ENCODE measurements at places on chromosomes 3 and 15.

DNA sequence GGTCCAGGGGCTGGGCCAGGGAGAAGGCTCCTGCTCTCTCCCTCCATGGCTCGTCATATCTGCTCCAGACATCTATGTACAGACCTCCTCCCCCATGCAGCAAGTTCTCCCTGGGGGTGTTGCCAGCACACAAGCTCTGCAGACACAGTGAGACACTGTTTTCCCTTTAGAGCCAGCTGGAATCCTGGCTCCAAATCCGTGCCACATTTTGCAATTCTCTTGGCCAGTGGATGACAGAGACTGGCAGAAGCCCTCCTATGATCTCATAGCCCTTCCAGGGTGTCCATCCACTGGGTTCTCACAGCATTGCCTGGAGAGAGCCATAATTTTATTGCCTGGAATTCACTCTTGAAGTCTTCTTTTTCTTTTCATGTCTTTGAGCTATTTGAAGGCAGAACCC is 203.9 kb downstream of the TLE3 start:
- DNase-seq = no peak

DNA sequence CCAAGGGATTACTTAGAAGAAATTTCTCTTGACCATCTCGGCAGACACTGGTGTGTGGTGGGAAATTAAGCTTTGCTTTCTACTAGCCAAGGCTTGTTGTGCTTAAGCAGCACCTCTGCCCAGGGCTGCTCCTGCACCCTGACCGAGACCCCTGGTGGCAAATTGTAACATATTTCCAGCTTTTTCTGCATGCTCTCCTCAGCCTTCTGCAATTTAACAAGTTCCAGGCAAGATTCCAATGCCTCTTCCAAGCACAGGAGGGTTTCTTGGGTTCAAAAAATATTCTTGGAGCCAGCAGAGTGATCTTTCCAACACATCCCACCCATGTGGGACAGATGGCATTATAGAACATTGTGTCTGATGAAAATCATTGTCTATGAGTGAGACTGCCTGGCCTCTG is 210.5 kb downstream of the CLSTN2 start:
- no peak for DNase-seq

DNA sequence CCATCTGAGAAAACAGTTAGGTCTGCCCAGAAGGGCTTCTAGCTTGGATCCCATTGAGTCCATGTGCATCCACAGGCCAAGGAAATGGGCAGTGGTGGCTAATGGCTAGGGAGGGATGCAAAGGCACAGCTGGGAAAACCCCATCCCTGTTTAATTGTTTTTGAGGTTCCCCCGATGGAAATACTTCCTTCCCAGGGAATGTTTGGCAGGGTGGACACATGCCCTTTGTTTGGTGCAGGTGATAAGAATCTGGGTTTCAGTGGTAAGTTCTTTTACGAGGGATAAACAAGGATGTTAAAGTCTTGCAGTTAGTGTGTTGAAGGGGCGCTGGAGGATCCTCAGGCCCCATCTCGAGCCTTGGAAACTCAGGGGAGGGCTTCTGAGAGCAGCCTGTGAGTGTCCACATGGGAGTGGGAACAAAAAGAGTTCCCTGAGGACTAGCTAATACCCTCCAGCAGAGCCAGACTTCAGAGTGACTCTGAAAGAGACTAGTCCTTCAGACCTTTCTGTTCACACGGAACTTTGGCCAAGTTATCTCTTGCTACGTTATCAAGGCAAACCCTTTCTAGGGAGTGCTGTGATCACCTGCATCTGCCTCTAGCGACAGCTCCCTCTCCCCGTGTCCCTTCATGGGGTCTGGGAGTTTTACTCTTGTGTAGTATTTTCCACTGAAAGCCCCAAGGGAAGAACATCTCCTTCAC is 17.4 kb downstream of the PTPRG start:
- no peak for DNase-seq

GRCh38 chr15:101024706-101025500 is 105.7 kb downstream of the LRRK1 start:
- no peak for DNase-seq

GRCh38 chr3:187976365-187976900 is 177.5 kb upstream of the LPP start:
- no peak for DNase-seq

GRCh38 chr3:119600732-119601131 is 3.0 kb downstream of the PLA1A start:
- DNase-seq = peak; percentile 20

DNA sequence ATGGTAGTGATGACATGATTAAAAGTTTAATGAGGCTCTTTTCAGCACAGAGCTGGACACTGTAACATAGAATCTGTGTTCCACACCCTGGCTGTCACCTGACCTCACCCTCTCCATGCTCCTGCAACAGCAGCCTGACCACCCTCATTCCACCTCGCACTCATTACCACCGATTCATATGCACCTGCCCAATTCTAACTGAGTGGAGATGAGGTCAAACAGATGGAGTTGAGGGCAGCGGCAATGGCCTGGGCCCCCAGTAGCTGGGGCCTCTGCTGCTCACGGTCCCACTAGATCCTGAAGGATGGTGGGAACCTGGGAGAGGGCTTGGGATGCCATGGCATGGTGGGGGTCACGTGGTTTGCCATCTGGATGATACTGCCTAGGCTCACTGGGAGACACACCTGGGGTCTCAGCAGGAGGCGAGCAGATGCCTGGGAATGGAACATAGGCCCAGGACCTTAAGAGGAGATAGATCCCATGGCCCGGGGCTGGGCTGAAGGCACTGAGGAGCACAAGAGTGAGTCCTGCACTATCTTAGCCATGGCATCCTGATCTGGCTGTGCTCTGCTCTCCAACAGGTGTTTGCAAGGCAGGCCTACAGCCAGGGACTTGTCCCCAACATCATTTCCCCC is 1.3 kb downstream of the SCN5A start:
- DNase-seq = no peak

GRCh38 chr3:42290966-42291714 is 25.2 kb upstream of the CCK start:
- DNase-seq = no peak

GRCh38 chr3:151931171-151931570 is 57.7 kb downstream of the SUCNR1 start:
- DNase-seq = no peak

DNA sequence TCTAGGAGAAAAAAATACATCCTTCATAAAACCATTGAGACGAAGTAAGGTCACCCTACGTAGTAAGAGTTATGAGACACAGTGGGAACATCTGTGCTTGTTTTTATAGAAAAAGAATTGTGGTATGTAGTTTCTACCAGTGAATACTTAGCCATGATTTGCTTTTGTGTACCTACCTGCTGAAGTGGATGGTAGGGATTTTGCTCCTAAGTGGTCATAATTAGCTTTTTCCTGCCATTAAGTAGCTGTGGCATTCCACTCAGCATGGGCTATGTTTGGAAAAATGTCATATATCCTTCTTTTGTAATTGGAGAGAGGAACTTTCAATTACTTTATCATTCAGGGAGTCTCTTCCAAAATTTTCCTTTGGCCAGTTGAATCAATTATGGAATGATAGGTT is 63.7 kb downstream of the CHD2 start:
- no peak for DNase-seq

GRCh38 chr3:12193485-12194165 is 34.9 kb upstream of the TIMP4 start:
- DNase-seq = peak; percentile 86

GRCh38 chr15:67050062-67050461 is 15.3 kb upstream of the SMAD3 start:
- no peak for DNase-seq

DNA sequence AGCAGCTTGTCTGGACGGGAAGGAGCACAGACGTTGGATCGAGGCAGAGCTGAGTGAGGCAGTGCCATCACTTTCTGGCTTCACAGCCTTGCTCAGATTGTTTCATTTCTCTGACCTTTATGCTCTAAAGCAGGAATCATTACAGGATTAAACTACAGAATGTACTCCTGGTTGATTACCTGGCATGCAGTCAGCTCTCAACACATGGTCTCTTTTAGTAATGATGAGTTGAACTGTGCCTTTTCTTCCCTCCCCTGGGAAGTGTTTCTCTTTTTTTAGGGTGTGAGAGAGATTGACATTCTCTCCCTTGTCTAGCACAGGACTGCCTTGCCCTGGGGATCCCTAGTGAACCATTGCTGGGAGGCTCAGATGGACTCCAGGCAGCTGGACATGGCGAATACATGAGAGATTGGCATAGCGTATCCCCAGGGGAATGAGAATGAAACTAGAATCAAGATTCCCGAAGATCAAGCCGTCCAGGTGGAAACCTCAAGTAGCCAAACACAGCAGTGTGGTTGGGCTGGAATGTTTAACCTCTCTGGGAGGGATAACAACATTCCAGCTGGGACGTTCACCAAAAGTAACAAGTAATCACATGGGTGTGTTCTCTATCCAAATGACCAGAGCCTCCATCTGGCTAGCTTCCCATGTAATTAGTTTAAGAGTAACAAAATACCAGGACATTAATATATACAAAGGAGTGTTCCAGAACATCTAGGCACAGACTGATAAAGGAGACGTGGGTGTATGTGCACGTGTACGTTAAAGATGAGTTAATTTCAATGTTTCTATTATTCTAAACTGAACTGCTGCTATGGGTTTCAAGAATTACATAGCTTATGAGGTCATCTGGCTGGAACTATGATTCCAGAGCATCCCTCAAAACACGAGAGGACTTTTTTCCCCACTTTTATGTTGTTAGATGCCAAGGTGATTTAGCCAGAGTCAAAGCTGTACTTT is 118.6 kb upstream of the NR2E3 start:
- peak; percentile 7 for DNase-seq

DNA sequence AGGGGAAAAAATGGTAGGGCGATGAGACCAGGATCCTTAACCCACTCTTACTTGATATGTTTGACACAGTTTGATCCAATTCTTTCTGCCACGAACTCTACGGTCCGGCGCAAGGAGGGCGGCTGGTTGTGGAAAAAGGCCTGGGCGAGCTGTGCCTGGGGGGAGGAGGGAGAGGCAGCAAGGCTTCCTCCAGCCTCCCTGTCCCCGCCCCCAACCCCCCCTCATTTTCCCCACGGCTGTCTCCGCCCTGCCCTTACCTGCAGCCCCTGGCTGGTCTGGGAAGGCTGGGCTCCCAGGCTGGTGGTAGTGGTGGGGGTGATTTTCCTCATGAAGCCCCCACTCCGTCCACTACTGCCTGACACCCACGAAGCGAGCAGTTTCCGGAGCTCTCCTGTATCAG is 8.0 kb downstream of the CDAN1 start:
- no peak for DNase-seq

- no peak for DNase-seq
Observed at GRCh38 chr3:192239956-192240355, 487.4 kb downstream of the FGF12 start.

DNA sequence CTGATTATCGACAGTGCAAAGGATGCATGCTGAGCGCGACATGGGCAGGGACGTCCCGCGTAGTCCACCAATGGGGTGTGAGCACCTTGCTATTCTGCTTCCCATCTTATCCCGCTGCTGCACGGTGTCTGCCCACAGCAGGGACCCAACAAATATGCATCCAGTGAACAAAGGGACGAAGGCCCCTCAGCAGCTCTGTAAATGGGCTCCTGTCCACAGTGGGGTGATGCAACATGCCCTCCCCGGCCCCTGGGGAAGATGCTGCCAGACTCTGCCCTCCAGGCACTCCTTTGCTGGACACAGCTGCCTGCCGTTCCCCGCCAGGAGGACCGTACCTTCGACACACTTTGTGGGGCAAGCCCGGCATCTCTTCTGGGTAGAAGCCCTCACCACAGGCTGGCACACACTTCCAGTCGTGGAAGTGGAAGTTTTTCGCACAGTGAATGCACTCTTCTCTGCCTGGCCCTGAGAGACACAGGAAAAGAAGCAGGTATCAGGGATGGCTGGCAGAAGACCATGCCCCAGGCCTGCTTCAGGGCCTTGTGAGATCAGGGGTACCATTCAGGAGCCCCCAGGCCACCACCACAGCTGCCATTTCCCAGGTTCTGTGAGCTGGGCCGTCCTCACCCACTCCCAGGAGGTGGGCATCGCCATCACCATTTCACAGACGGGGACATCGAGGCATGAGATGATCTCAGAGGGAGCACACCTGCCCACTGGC is 18.2 kb upstream of the SNRPA1 start:
- DNase-seq = no peak

DNA sequence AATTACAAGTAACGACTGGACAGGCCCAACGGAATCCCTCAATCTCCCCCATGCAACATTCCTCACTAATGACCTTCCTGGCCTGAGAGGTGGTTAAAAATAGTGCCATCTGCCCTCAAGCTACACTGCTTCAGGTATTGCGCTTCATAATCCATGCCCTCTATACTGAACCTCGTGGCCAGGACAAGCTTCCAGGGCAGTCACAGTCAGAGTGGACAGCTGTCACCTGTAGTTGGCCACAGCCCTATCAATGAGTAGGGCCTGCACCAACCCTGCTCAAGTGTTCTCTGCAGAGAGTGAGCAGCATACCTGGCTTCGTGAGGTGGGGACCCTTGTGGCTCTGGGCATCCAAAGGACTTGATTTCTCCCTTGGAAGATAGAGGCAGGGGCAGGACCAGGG is 46.9 kb upstream of the SEMA4B start:
- DNase-seq = no peak

DNA sequence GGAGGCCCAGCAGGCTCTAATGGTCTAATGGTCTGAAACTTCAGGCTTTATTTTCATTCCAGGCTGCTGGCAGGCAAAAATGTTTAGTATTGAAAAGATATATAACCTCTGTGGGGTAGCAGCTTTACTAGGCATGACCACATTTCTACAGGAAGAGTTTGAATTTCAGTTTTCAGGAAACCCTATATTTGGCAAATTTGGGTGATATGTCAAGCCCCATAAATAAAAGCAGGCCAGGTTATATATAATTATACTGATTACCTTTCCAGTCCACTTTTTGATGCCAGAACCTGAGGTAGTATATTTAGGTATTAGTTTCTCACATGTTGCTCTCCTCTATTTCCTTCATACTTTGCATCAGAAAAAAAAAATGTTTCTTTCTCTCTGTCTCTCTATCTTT is 37.2 kb upstream of the PHLDB2 start:
- DNase-seq = no peak

DNA sequence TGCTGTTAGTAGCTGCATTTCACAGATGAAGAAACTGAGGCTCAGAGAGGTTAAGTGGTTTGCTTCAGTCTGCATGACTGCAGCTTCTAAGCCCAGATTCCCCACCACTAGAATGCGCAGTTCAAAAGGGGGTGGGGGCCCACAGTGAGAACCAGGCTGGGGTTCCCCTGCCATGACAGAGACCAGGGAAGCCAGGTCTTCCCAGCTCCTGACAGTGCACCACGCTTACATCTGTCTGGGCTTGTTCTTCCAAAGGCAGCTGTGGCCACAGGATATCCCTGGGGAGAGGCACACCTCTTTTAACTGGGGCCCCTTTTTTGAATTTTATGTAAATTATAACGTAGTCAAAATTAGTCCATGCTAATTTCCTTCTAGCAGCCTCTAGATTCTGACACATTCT is 5.3 kb downstream of the PLEKHO2 start:
- no peak for DNase-seq

GRCh38 chr15:69119683-69120395 is 40.6 kb upstream of the GLCE start:
- no peak for DNase-seq

- DNase-seq = no peak
Observed at GRCh38 chr15:28246605-28247004, 75.4 kb downstream of the HERC2 start.

Data from Panc1 (cell line).